ENCODE measurements at places on chromosomes 16 and 17. TPM values are rescaled to one million over a fixed set of nuclear protein-coding genes. Genes with fewer than 3 reads are reported as not detected.
A peak's percentile ranks its signal among the peaks of the same experiment; 100 is the strongest.

DNA sequence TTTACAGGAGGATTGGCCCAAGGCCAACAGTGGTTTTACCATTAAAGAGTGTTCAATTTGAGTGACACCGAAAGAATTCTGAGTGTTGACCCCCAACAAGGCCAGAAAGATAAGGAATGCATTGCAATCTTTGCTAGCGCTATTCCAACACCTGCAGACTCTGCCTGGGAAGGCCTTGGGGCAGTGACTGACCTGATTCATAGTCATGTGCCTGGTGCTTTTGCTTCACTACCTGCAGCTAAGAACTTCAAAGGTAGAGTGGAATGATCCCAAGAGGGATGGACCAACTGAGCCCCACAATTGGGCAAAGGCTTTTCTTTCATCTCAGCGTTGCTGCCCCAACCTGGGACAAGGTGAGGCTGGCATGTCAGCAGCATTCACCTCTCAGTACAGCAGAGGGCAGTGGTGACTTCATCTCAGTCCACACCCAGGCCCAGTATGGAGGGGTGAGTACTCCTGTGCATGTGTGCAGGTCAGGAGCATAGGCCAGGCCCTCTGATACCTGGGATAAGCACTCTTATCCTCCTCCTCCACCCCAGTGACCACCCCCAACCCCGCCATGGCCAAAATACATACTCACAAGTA, 149.6 kb upstream of the GNAO1 start:
- no peak for DNase-seq

DNA sequence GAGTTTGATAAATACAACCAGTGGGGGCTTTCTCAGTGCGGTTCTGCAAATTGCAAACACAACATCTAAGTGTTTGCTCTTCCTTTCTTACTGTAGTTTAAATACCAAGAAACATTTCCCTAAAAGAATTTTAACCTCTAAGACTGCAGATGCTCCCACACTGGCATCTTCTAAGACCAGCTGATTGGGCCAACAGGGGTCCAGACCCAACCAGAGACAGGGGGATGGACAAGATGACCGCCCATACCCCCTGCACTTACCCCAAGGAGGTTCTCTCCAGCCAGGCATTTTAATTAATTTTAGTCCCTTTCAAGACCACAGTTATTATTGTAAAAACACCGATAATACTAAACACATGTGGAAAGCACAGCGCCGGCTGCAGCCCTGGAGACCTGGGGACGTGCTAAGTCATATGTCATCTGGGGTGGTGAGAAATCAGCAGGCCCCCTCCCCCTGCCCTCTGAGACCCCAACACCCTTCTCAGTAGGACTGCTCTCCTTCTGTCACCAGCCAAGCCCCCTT, 242.3 kb downstream of the SOX9 start:
- no peak for DNase-seq

DNA sequence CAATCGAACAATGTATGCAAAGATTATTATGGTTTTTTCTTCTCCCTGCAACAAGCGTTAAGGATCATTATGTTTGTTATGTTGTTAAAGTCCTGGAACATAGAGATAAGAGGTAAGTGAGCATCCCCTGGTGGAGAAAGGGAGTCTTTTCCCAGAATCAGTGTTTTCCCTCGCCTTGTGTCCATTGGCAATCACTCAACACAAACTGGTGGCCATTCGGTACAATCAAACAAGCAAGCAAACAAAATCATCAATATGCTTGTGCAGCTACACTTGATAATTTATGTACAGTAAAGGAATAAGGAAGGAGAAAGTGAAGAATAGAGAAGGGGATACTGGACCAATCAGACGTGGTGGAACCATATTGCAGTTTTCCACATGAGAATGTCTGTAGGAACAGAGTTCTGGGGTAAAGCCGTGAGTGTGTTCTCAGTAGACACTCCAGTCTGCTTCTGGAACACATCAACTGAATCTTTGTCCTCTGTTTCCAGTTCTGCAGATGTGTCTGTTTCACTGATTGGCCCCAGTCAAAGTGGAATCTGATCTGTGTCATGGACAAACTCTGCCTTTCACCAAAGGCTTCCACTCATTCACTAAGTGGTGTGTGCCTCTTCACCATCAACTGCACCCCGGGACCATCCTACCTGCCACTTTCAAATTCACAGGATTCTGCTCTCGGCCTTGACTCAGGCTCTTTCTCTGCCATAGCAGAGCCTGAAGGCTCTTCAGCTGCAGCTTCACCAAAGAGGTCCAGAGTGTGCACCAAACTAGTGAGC, 169.5 kb downstream of the AHSP start:
- DNase-seq = peak; percentile 41

DNA sequence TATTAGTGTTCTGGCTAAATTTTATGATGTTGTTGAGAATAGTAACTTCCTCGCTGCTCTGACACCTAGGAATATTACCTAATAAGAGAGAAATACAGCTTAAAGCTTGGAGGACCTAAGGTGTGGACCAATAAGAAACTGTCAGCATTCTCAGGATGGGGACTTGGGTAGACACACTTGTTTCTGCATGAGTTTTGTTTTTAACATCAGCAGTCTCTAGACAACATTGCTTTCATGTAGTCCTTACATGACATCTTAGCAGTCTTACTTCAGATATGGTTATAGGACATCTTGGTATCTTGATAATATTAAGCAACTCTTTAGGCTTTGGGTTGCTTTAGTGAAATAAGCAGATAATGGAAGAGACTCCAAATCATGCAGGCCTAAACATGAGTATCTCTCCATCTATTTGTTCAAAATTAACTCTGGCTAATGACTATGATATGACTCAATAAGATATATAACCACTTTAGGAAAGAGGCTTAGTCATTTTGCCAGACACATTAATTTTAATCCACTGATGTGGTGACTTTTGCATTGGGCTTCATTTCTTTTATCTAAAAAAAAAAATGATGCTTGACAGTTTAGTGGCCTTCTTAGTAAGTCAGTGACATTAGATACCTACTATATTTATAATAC, 84.5 kb downstream of the WNT3 start:
- peak; percentile 58 for DNase-seq

GRCh38 chr17:193841-194806, 12.7 kb upstream of the DOC2B start:
- DNase-seq = no peak

DNA sequence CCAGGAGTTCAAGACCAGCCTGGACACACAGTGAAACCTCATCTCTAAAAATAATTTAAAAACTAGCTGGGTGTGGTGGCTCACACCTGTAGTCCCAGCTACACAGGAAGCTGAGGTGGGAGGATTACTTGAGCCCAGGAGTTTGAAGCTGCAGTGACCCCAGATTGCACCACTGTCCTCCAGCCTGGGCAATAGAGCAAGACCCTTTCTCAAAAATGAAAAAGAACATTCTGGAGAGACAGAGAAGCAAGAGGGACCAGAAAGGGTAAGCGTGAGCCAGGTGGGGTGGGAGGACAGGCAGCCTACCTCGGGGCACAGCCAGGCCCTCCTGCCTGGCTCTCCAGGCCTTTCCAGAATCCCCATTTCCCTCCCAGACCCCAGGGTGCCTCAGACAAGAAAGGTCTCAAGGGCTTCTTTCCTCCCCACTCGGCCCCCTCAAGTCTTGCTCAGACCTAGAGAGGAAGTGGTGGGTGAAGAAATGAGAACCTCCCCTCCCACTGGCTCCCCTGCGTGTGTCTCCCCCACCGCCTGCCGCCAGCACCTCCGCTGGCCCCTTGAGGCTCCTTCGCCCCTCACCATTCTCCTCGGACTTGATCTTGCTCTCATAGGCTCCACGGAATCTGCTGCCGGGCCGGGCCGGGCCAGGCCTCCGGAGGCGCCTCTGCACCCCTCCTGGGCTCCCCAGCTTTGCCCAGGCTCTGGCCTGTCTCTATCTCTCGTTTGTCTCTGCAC, 503 bp downstream of the C16orf54 start:
- no peak for DNase-seq

DNA sequence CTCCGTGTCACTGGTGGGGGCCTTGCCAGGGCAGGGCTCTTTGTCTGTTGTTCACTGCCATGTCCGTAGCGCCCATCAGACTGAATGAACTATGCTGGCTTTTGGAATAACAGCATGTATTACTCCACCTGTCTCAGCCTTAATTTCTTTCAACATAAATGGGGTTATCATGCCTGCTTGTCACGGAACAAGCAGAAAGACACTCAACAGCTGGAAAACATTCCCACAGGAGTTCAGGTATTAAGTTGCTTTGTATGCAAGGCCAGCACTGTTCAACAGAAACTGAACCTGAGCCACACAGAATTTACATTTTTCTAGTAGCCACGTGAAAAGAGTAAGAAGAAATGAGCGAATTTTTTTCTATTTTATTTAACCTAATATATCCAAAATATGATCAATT, 13.1 kb downstream of the PPL start:
- no peak for DNase-seq

DNA sequence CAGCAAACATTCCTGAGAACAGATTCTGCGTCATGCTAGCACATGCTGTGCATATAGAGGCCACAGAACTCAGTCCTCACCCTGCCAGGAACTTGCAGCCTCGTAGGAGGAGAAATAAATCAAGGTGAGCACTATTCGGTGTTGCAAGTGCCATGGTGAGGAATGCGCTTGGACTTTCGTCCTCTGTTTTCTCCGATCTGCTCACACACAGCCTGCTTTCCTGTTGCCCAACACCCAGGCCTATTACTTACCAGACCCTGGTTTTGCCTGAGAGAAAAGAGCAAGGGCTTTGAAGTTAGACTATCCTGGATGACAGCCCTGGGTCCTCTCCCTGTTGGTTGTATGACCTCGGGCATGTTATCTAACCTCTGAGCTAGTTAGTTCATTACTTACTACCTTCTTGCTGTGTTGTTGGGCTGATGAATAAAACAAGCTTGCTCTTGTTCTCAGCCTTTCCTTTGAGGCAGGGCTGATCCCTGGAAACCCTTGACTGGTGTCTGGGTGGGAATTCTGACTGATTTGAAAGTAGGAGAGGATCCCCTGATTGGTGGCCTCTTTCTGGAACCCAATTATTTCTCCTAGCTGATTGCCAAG, 2.9 kb downstream of the ACSF2 start:
- no peak for DNase-seq

GRCh38 chr17:63550817-63551639, 751 bp downstream of the DCAF7 start:
- DNase-seq = peak; percentile 25

- peak; percentile 19 for DNase-seq
Measured at GRCh38 chr17:4739122-4740024, at the start of the genes CXCL16 and ZMYND15. Gene CXCL16, minus strand, starts transcription at chr17:4739928. Its CDS starts 589 bp downstream, at chr17:4739339. Gene ZMYND15, plus strand, starts transcription at chr17:4739833. Its CDS starts 716 bp downstream, at chr17:4740549.

DNA sequence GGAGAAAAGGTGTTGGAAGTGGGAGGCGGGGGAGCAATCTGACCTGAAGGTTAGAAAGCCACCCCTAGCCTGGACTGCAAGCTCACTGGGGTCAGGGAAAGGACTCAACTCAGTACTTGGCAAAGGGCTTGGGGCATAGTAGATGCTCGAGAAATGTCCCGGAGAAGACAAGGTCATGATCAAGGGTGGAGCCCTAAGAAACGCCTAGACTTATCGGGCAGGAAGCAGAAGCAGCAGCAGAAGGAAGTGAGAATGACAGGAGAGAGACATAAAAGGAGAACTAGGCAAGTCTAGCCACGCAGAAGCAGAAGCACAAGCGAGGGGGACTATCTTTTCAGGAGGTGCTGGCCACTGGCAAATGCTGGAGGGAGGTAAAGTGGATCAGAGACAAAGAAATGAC, 10.2 kb downstream of the COTL1 start:
- DNase-seq = no peak

DNA sequence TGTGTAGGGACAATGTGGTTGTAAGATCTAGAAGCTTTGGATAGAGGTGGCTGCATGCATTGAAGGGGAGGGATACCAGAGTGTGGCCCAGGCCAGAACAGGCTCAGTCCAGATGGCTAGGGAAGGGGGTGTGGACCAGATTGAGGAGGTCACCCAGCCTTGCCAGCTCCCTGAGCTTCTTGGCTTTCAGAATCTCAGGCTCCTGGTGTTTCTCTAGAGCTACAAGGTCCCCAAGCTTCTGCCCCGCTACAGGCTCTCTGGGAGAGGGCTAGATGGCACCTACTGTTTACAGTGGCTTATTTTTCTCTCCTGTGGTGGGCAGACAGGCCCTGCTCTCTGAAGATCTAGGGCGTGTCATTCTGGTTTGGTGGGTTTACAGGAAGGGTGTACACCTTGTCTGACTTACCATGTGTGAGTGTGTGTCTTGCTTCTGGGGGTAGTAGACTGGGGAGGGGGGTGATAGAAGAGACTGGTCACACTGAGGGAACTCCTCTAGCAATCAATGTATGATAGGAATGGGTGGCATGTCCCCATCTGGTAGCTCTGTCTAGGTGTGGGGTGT, 1.1 kb downstream of the RARA start:
- DNase-seq = no peak

- DNase-seq = peak; percentile 27
Measured at GRCh38 chr17:17141860-17142552, 64.1 kb downstream of the PLD6 start.

DNA sequence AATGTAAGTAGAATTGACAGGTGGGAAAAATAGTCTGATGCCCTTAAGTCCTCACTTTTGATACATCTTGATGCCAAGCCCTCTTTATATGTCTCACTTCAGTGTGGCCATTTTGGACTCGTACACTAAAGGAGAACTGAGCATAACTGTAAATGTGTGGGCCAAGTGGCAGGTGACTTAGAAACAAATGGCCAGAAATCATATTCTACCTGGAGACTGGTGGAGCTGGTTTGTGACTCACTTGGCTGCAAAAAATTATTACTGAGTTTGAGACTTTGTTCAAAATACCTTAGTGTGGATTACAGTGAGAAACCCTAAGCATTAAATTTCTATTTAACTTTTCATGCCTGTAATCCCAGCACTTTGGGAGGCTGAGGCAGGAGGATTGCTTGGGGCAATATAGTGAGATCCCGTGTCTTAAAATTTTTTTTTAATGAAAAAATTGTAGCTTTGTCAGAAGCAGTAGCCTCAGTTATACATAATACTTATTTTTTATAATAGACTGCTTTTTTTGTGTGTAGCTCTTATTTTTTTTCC, 5.0 kb downstream of the HAPSTR1 start:
- DNase-seq = no peak

DNA sequence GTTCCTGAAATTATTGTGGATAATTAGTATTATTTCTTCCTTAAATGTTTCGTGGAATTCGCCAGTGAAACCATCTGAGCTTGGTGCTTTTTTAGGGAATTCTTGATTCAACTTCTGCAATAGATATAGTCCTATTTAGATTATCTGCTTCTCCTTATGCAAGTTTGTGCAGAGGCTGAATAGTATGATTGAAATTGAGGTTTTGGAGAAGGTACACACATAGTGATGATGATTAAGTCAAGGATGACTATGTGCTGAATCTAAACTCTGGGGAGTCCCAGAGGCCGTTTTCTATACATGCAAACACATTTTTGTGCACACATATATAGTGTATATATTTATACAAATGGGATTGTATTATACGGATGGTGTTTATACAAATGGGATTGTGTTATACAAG, 5.2 kb upstream of the MYH4 start:
- peak; percentile 37 for DNase-seq

Gene TVP23A
- not detected for total RNA-seq

Gene TNFRSF13B
- not detected for total RNA-seq

Gene KRT40
- total RNA-seq = not detected

Gene MYH1
- total RNA-seq = not detected

Gene SOST
- not detected for total RNA-seq

Gene ABCA3
- 0.32 TPM for total RNA-seq

Gene TSPAN10
- 8.5 TPM for total RNA-seq
